Fibroblast of skin of abdomen (primary cell): ENCODE measurements at places on chromosomes 3 and 15.
A peak's percentile ranks its signal among the peaks of the same experiment; 100 is the strongest.

GRCh38 chr3:148379763-148380382 lies 317.8 kb upstream of the AGTR1 start:
- peak; percentile 73 for DNase-seq

- peak; percentile 26 for DNase-seq
Measured at GRCh38 chr15:26974120-26974780, 3.3 kb downstream of the GABRG3 start.

DNA sequence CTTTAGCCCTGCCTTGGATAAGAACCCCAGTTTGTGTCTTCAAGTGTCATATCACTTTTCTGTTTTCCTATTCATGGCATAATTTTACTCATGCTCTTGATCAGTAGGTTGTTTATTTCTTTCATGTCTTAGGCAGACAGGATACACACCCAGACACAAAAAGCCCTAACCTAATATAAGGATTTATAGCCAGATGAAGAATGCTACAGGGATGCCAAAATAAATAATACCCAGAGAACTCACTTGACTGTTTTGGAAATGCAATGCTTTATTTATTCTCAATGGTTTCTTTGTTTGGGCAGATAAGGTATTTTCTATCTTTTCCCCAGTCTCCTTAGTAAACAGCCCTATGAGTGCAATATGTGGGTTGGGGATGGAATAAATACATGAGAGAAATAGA lies 424.0 kb upstream of the PDZRN3 start:
- DNase-seq: no peak

- DNase-seq: peak; percentile 62
Measured at GRCh38 chr15:68277131-68277602, 378 bp upstream of the FEM1B start.

GRCh38 chr3:190485830-190486532 lies 27.9 kb upstream of the IL1RAP start:
- no peak for DNase-seq

DNA sequence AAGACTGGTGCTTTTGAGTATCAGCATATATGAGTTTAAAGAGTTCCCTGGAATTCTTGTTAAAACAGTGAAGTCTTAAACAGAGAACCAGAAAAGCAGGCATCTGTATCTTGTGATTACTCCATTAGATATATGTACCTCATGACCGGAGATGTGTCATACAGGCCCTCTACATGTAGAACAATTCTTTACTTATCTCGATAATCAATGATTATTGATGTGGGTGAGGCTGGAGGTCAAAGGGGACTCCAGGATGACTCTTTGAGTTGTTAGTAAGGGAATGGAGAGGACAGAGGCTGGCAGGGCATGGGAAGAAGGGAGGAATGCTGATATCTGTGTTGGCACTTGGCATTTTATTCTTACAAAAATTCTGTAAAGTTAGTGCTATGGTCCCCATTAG lies 155.7 kb downstream of the GAP43 start:
- DNase-seq: no peak

DNA sequence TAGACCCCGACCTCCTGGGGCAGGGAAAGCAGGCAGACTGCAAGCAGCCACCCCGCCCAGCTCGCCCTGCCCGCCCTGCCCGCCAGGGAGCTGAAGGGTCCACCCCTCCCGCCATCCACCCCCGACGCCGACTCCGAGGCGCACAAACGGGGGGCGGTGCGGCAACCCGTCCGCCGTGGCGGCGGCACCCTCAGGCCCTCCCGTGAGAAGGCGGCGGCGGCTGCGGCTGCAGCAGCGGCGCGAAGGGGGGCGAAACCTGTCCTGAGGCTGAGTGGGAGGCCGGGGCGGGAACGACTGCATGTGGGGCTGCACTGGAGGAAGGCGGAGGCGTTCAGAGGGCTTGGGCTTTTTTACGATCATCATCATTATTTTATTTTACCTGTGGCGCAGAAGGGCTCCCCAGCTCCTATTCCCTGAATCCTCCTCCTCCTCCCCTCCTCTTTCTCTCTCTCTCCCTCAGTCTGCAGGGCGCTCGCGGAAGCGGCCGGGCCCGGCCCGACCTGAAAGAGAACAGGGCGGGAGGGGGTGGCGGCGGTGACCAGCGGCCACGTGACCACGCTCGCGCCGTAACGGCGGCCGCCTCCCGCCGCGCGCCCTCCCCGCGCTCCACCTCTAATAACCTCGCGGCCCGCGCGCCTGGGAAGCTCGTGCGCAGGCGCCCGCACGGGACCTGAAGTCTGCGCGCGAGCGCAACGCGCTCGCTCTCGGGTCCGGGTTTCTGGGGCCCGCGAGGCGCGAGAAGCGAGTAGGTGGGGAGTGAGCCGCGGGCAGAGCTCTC lies at the start of gene TBC1D5:
Gene TBC1D5 (minus strand): TSS at position 530 of the 778 bp plus-strand sequence. CDS start 234,061 bp downstream, outside the sequence.
- peak; percentile 99 for DNase-seq

- DNase-seq: no peak
Measured at GRCh38 chr3:195117978-195118581, 152.9 kb downstream of the XXYLT1 start.

- DNase-seq: peak; percentile 76
Measured at GRCh38 chr3:127735767-127736693, 63.3 kb downstream of the ABTB1 start.

GRCh38 chr3:4751502-4752101 lies 227.6 kb upstream of the BHLHE40 start:
- peak; percentile 94 for DNase-seq

DNA sequence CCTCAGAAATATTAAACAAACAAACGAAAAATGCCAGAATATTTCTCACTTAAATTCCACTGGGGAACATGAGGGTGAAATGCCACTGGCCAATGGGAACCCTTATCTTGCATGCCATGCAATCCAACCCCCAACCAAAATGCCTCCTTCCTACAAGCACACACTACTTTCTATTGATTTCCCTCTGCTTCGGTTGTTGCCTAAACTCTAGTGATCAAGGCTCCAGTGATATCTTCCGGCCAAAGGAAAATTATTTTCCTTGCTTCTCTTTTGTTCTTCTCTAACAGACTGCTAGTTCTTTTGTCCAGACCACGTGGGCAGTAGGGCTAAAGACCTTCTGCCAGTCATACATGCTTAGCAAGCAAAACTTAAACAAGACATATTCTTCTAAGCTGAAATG lies 115.7 kb downstream of the TMCC1 start:
- no peak for DNase-seq

DNA sequence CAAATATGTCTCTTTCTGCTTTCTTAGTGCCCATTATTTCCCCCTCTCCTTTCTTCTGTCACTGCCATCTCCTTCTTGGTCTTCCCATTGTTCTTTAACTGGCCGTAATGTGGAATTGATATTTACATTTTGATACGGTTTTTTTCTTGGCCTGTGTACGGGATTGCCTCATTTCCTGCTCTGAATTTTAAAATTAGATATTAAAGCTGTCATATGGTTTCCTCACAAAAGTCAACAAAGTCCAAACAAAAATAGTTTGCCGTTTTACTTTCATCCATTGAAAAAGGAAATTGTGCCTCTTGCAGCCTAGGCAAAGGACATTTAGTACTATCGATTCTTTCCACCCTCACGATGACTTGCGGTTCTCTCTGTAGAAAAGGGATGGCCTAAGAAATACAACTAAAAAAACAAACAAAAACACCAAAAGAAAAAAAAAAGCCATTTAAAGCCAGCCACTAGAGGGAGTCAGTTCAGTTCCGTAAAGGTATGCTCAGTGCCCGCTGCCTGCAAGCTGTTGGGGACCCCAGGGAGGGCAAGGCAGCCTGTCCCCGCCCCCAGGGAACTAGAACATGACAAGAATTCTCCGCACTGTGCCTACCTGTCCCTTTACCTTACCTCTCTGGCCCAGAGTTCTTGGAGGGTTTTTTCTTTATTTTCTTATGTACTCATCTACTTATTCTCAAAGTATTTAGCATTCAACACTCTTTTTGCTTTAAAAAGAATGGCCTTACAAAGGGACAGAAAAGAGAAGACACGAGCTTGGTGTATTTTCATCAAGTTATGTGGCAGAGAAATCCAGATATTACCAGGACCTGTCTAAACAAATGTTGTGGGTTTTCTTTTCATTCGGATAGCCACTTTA lies 30.0 kb upstream of the NR2E3 start:
- DNase-seq: peak; percentile 27

DNA sequence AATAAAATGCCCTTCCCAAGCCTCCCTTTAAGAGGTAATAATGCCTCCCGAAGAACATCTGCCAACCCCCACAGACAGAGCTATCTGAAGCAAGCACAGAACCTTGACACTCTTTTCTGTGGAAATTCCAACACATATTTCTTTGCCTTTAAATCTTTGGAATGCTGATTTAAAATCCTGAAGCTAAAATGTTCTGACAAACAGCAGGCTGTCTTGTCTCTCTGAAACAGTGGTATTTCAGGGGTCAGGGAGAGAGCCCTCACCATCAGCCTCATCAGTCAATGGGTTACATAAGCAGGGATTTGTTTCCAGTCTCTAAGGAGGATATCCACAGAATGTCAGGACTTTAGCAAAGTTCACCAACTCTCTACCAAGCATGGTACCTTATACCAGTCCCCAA lies 27.8 kb upstream of the ARHGEF3 start:
- no peak for DNase-seq

GRCh38 chr3:169457807-169458697 lies 205.5 kb downstream of the MECOM start:
- no peak for DNase-seq

GRCh38 chr3:150723946-150724345 lies 20.2 kb upstream of the ERICH6 start:
- no peak for DNase-seq

GRCh38 chr15:25824618-25825017 lies 38.5 kb downstream of the ATP10A start:
- DNase-seq: no peak

- no peak for DNase-seq
Measured at GRCh38 chr3:157134620-157135191, 25.2 kb downstream of the CCNL1 start.

- no peak for DNase-seq
Measured at GRCh38 chr3:38640661-38641452, 8.6 kb downstream of the SCN5A start.

- DNase-seq: no peak
Measured at GRCh38 chr15:67771189-67771800, 54.0 kb upstream of the SKOR1 start.

DNA sequence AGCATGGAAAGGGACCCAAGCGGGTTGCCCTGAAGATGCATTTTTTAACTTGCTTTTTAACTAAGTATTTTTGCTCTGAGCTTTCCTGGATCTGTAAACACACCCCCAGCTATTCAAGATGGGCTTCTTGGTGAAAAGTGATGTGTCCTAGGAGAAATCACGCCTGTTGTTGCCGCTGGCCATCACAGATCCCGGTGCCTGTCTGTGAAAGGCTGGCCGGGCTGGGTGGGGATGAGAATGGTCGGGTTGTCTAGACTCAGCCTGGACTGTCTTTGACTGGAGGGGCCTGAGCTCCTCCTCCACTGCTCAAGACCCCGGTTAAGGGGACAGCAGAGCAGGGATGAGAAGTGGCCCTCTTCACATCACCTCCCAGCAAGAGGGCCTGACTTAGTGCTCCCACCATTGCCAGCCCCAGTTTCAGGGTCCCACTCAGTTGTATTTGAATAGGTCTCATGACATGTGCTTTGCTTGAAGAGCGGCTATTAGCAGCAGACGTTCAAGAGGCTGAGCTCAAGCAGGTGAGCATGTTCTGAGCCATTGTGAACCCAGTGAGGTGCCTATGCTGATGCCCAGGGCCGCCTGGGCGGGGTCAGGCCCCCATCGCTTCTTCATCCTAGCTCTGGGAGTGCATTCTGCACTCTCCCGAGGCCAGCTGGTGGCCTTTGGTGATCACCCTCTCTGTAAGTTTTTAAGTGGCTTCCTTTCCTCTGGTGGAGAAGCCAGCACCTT lies 79.9 kb downstream of the IGF1R start:
- no peak for DNase-seq

- DNase-seq: no peak
Measured at GRCh38 chr3:49058011-49058410, 28.8 kb upstream of the IMPDH2 start.

DNA sequence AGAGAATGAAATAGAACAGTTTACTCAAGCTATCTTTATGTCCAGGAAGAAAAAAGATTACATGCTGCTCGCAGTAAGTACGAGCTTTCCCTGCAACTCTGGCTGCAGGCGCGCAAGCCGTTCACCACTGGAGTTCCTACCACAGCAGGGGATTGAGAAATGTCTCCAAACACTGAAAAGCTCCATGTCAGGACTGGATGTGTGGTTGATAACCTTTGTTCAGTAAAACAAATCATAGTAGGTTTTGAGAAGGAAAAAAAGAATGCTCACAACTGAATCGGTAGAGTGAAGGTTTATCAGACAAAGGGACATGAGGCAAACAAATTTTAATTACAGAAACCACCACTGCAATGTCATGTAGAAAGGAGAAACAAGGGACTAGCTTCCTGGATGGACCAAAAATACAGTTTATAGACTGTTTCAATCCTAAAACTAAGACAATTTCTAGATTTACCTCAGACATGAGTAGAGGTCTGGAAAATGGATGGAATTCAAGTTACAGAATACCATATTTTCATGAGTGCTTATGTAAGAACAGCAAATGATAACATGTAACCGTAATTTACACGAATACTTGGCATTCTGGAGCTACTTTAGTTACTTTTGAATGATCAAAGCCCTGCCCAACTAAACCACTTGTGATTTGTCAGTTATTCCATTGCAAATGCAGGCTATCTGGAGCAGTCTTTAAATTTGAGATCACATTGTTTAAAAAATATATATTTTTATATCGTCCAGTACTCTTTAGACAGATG lies 471.1 kb downstream of the SHQ1 start:
- no peak for DNase-seq

- no peak for DNase-seq
Measured at GRCh38 chr3:12755754-12756153, 3.3 kb downstream of the TMEM40 start.

DNA sequence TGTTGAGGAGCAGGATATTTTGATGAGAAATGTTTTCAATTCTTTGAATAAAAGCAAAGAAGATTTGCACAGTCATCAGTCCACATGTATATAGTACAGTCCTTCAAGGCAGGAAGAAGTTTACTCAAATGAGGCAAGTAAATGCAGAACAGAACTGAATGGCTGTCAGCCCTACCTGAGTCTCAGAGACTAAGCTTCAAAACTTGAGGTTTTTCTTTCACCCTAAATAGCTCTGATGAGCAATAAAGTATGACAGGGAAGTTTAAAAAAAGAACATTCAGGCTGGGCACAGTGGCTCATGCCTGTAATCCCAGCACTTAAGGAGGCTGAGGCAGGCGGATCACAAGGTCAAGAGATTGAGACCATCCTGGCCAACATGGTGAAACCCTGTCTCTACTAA lies 232.5 kb downstream of the SUCLG2 start:
- DNase-seq: no peak
